Heart left ventricle (tissue), 16 donors: ENCODE measurements at places on chromosomes 1 and 21. TPM values are rescaled to one million over a fixed set of nuclear protein-coding genes. Genes with fewer than 3 reads are reported as not detected.
A peak's percentile ranks its signal among the peaks of the same experiment; 100 is the strongest.

Gene LRRC7
- 0.34 TPM for total RNA-seq

DNA sequence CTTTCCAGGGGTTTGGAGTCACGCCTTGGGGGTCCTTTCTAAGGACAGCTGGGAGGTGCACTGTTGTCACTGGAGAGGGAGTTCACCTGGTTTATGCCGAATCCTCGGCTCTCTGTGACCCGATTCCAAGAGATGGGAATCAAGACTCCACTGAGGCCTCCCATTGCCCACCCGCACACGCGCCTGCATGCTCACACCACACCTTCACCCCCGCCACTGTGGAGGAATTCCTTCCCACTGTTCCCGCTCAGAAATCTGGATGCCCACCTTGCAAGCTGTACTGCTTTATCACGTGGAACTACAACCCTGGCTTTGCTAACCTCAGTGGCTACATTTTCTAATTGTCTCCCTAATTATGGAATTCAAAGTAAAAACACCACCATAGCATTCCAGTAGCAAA, 29.2 kb downstream of the PGBD5 start:
- no peaks in the 10 kb centered on the region for H3K4me1 ChIP-seq
- no peak overlapping the region for H3K27ac ChIP-seq
- no peaks in the 10 kb centered on the region for H3K36me3 ChIP-seq
- no peaks in the 10 kb centered on the region for H3K27me3 ChIP-seq
- H3K4me3 ChIP-seq: no peak overlapping the region
- DNase-seq: no peak

Gene LIPI
- total RNA-seq: not detected

Gene RNPC3
- total RNA-seq: 24.6 TPM

Gene CLIC6
- 15.7 TPM for total RNA-seq

- no peaks in the 10 kb centered on the region for H3K4me1 ChIP-seq
- H3K36me3 ChIP-seq: no peaks in the 10 kb centered on the region
- H3K27ac ChIP-seq: no peak overlapping the region
These were observed 99.9 kb downstream of the C1orf94 start for GRCh38 chr1:34276606-34277005.

DNA sequence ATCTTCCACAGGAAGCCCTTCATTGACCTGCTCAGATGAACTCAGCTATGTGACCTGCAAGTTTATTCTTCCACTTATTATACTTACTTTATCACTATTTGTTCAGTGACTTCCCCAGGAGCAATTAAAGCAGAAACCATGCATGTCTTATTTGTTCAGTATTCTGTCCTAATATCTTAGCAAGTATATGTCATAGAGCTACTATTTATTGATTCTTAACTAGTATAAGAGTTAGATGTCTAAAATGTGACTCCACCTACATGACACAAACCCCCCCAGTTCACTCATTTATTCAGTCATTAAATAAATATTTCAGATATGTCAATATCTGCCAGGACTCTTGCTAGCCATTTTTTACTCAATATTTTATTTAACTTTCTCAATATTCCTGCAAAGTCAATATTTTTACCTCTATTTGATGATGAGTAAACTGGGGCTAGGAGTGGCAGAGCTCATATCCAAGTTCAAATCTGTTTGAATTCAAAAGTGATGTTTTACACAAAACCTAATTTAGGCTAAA, 469.0 kb upstream of the USP24 start:
- H3K36me3 ChIP-seq: no peaks in the 10 kb centered on the region
- H3K4me3 ChIP-seq: no peak overlapping the region
- H3K27me3 ChIP-seq: no peaks in the 10 kb centered on the region
- no peak overlapping the region for H3K27ac ChIP-seq

Gene TNFSF4
- 0.19 TPM for total RNA-seq

GRCh38 chr1:89672489-89673183, 39.7 kb downstream of the LRRC8C start:
- no peak overlapping the region for H3K27ac ChIP-seq
- no peaks in the 10 kb centered on the region for H3K27me3 ChIP-seq
- no peak for DNase-seq
- no peaks in the 10 kb centered on the region for H3K36me3 ChIP-seq
- H3K4me1 ChIP-seq: peaks cover 24% of the 10 kb centered on the region

GRCh38 chr1:244965185-244966030, 101.1 kb upstream of the HNRNPU start:
- H3K27ac ChIP-seq: no peak overlapping the region
- no peaks in the 10 kb centered on the region for H3K36me3 ChIP-seq
- no peak for DNase-seq
- H3K4me1 ChIP-seq: peaks cover 44% of the 10 kb centered on the region

- H3K4me1 ChIP-seq: peaks cover 27% of the 10 kb centered on the region
- H3K4me3 ChIP-seq: no peak overlapping the region
- no peaks in the 10 kb centered on the region for H3K27me3 ChIP-seq
- DNase-seq: no peak
- H3K36me3 ChIP-seq: peaks cover 16% of the 10 kb centered on the region
These were observed 31.3 kb downstream of the XKR8 start for GRCh38 chr1:27990920-27991537.

DNA sequence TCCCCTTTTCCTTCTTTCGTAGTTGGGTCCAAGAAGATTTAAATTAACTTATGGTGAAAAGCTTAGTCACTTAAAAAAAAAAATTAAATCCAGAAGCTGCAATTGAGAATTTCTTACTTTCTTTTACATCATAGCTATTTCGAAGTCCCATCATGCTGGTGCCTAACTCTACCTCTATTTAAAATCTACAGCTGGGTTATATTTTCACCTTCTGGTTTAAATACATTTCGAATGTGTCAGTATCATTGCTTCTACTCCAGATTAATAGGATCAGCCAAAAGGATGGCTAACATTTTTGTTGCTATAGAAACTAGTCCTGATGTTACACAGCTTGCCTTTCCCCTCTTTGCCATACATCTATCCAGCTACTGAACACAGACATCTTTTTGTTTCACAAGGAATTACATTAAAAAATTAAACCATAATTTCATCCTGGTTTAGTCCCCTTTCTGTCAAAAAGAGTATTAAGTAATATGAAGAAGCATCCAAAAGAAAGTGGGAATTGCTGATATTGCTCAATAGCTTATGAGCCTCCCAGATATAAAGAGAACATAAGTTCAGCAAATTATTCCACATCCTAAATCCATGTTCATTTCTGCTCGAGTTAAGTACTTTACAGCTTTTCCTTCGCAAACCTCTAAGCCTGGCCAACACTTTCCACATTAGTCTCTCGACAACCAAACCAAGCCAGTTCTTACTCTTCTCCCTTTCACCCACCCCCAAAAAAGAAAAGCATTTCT, 396.7 kb upstream of the DAB1 start:
- no peaks in the 10 kb centered on the region for H3K4me1 ChIP-seq
- H3K36me3 ChIP-seq: no peaks in the 10 kb centered on the region
- no peak overlapping the region for H3K27ac ChIP-seq
- no peaks in the 10 kb centered on the region for H3K27me3 ChIP-seq

Gene ZSWIM5
- total RNA-seq: 0.67 TPM

DNA sequence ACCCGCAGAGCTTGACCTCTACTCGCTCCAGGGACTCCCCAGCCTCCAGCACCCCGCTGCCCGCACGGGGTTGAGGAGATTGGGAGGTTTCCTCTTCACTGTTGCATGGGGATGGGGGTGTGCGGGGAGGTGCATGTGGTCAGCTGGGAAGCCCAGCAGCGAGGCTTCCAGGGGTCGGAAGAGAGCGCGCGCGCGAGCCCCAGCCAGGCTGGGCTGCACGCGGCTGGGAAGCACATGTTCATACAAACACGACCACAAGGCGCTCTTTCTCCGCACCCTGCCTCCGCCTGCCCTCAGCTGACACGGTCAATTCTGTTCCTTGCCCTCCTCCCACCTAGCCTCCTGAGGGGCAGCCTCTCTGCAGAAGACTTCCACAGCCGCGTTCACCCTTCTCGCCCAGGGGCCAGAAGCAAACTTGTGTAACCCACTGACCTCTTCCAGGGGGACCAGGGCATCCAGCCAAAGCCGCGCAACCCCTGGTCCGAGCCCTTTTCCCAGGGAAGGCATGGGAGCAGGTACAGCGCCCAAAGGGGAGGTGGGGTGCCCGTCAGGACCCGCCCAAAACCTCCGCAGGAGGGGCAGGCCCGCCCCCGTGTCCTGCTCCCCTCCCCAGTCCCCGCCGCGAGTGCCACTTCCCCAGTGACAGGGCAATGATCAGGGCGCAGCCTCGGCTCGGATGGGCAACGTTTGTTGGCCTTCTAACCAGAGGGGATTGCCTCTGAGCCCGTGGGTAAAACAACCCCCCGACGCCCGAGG, 1.3 kb downstream of the COL24A1 start:
- peak overlapping the region; percentile 44 for H3K4me3 ChIP-seq
- H3K27ac ChIP-seq: no peak overlapping the region
- no peaks in the 10 kb centered on the region for H3K4me1 ChIP-seq
- peak; percentile 37 for DNase-seq
- H3K27me3 ChIP-seq: peaks cover 25% of the 10 kb centered on the region
- H3K36me3 ChIP-seq: no peaks in the 10 kb centered on the region

- H3K4me3 ChIP-seq: no peak overlapping the region
- H3K27me3 ChIP-seq: no peaks in the 10 kb centered on the region
- no peaks in the 10 kb centered on the region for H3K36me3 ChIP-seq
These were observed 115.4 kb upstream of the NEGR1 start for GRCh38 chr1:72397786-72398185.

DNA sequence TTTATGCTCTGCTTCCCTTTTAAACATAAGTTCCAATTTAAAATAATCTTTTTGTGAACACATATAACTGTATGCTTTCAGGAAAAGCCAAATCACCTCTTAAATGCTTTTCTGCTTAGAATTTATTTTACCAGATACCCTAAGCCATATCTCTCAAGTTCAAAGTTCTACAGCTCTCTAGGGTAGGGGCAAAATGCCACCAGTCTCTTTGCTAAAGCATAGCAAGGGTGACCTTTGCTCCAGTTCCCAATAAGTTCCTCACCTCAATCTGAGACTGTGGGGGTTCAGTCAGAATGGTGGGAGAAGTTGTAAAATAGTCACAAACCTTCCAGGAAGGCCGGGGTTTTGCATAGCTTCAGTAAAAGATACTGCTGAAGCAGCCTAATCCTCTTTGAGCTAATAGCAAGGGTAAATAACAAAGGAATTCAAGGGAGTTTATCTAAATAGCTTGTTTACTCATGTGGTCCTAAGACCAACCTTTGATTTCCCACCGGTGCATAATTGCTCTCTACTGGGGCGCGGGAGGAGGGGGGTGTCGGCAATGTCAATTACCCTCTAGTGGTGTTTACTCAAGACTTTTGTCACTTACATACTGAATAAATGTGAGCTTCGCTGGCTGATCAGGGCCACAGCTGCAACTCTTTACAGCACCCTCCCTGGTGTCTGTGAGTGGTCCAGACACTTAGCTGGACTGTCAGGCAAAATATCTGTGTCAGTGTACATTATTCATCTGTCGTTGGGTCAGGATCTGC, 1376.2 kb downstream of the NCAM2 start:
- H3K27me3 ChIP-seq: no peaks in the 10 kb centered on the region
- DNase-seq: no peak
- no peak overlapping the region for H3K4me3 ChIP-seq
- H3K27ac ChIP-seq: no peak overlapping the region
- H3K4me1 ChIP-seq: no peaks in the 10 kb centered on the region

Gene TEX38
- total RNA-seq: not detected

GRCh38 chr1:158013840-158014730, 20.6 kb downstream of the KIRREL1 start:
- no peak overlapping the region for H3K4me3 ChIP-seq
- H3K36me3 ChIP-seq: no peaks in the 10 kb centered on the region
- no peak for DNase-seq

- H3K4me3 ChIP-seq: no peak overlapping the region
- no peaks in the 10 kb centered on the region for H3K36me3 ChIP-seq
- no peaks in the 10 kb centered on the region for H3K27me3 ChIP-seq
- DNase-seq: no peak
- H3K27ac ChIP-seq: no peak overlapping the region
- H3K4me1 ChIP-seq: no peaks in the 10 kb centered on the region
These were observed 120.2 kb downstream of the DUSP10 start for GRCh38 chr1:221621683-221622082.

DNA sequence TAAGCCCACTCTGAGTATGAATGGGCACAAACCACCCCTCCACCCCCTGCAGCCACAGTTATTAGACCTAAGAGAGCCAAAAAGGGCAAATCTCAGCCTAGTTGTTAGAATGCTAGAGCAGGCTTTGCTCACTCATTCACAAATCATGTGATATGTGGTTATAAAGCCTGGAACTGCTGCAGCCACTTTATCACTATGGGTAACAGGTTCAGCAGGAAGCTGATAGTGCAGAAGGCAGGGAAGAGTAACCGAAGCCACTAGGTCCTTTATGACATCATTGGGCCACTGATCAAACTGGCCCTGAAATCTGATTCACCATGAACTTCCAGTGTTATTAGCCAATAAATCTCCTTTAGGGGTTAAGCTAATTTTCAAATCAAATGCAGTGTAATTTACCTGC, 134.7 kb downstream of the GRIK1 start:
- H3K4me1 ChIP-seq: no peaks in the 10 kb centered on the region
- H3K4me3 ChIP-seq: no peak overlapping the region
- DNase-seq: no peak
- H3K27ac ChIP-seq: no peak overlapping the region
- H3K36me3 ChIP-seq: no peaks in the 10 kb centered on the region

- no peak overlapping the region for H3K4me3 ChIP-seq
- DNase-seq: no peak
- no peak overlapping the region for H3K27ac ChIP-seq
- H3K4me1 ChIP-seq: no peaks in the 10 kb centered on the region
- H3K36me3 ChIP-seq: no peaks in the 10 kb centered on the region
These were observed 42.8 kb downstream of the RTCA start for GRCh38 chr1:100308777-100309176.

GRCh38 chr1:10684221-10684620, 112.2 kb downstream of the CASZ1 start:
- peak overlapping the region; percentile 90 for H3K27ac ChIP-seq
- H3K36me3 ChIP-seq: no peaks in the 10 kb centered on the region

Gene NEGR1
- 3.9 TPM for total RNA-seq

Gene AMY2A
- total RNA-seq: 0.35 TPM

Gene AKR1A1
- 38.9 TPM for total RNA-seq

GRCh38 chr21:25459365-25459764, 147.9 kb downstream of the MRPL39 start:
- H3K27ac ChIP-seq: no peak overlapping the region
- peaks cover 3% of the 10 kb centered on the region for H3K4me1 ChIP-seq
- DNase-seq: no peak
- H3K27me3 ChIP-seq: no peaks in the 10 kb centered on the region
- H3K4me3 ChIP-seq: no peak overlapping the region

Gene SLC37A1
- total RNA-seq: 6.4 TPM

- no peak overlapping the region for H3K4me3 ChIP-seq
- no peaks in the 10 kb centered on the region for H3K36me3 ChIP-seq
- DNase-seq: no peak
- no peak overlapping the region for H3K27ac ChIP-seq
- H3K27me3 ChIP-seq: no peaks in the 10 kb centered on the region
These were observed 40.8 kb downstream of the RTCA start for GRCh38 chr1:100306735-100307313.

GRCh38 chr1:234885601-234886000, 243.0 kb downstream of the TOMM20 start:
- H3K36me3 ChIP-seq: no peaks in the 10 kb centered on the region
- H3K4me3 ChIP-seq: no peak overlapping the region

Gene NLRP3
- 0.62 TPM for total RNA-seq

- peaks cover 31% of the 10 kb centered on the region for H3K36me3 ChIP-seq
- H3K4me1 ChIP-seq: peaks cover 62% of the 10 kb centered on the region
- peak; percentile 69 for DNase-seq
- H3K4me3 ChIP-seq: no peak overlapping the region
These were observed 15.2 kb downstream of the H6PD start for GRCh38 chr1:9249534-9250410.
